Large intestine (tissue), 12 donors: ENCODE measurements at places on chromosomes 6 and 20.

DNA sequence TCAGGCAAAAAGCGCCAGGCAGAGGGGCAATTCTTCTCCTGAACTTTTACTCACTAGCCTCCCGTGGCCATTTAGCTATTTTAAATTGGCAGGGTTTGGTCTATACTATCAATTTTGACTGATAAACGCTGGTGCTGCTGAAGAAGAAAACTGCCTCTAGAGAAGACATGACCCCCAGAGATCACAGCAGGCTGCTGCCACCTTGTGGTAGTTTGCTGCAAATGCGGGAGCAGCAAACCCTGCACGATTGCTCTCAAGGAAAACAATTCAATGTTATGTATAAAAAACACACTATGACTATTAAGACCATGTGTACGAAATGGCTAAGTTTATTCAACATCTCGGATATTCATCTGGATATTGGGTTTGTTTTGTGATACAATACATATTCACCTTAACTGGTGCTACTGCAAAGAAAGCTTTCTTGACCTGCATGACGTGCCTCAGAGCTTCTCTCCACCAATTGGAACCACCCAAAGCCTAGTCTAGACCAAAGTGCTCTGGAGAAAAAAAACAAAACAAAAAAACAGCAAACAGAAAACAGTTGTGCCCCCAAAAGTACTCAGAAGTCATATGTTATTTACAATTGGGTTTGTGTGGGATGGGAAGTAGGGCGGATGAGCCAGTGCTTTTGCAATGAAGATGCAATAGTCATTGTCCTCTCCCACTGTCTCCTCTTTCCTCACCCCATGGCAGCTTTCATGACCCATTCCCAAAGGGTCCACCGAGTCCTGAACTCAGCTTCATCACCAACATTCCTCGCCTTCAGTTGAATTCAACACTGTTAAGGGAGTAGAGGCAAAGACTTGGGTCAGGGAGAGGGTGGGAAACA, 19.6 kb upstream of the IL17F start:
- DNase-seq = peak; percentile 27

DNA sequence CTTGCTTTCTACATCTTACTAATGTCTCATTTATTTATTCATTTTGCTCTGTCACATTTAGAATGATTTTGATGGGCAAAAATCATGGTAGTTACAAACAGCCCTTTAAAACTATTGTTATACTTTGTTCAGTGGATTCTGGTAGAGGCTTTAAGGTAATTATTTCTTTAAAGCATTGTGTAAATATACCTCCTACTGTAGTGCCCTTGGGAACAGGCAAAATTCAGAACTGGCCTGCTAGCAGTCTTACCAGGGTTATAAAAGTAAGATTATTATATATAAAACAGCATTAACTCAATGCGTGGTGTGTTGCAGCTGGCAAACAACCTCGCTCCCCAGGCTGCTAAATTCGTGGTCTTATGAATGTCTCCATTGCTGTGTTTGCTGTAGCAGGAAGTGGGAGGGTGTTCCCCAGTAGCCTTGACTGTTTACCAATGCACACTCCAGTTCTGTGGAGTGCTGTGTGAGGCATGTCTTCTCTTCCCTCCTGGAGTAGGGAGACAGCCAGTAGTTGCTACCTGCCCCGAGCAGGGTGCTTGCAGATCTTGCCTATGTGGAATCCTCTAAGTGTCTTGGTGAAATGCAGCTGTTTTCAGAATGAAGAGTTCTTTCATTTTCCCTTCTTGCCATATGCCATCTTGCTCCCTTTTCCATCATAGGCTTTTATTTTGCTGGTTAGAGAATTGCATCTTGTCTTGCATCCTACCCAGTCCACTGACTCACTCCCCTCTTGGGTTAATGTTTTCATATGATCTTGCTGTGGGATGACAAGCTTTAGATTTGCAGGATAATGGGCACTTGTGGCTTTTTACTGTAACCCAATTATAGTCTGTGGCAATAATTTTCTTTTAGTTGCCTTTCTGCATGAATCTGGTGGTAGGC, 45.3 kb downstream of the IGF2R start:
- DNase-seq = no peak

DNA sequence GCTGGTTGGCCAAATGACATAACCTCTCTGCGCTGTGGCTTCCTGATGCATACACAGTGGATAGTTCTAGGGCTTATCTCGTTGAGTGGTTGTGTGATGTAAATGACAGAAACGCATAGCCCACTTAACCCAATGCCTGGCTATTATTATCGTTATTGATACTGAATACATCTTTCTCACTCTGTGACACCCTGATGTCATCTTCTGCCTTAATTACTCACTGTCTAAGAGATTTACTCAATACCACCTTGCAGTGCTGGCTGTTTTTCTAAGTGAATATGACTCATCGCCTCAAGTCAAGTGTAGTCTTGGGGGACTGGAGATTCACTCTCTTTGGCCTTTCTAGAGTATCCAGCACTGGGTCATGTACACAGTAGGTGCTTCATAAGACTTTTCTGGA, 73.6 kb downstream of the NDUFAF5 start:
- no peak for DNase-seq

- no peak for DNase-seq
These were observed 49.7 kb downstream of the PROKR2 start for GRCh38 chr20:5267092-5267491.

GRCh38 chr6:63573899-63574553, 1.7 kb downstream of the LOC128125822 start:
- peak; percentile 78 for DNase-seq

DNA sequence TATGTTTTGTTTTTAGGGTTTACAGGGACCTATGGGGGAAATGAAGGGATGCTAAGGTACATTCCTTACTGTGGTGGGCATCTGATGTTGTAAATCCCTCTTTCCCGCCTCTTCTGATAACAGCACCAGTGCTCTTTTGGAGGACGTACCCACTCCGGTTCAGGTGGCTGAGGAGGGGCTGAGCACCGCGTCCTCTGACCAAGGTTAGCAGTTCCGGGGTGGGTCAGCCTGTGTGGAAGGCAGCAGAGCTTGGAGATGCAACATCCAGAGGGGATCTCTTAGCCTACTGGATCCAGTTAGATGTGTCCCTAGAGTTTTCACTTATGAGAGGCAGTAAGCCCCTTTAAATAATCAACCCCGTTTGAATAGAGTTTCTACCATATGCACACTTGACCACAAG, 135.3 kb upstream of the KCNG1 start:
- no peak for DNase-seq

GRCh38 chr6:158798311-158798710, 20.9 kb downstream of the EZR start:
- no peak for DNase-seq

DNA sequence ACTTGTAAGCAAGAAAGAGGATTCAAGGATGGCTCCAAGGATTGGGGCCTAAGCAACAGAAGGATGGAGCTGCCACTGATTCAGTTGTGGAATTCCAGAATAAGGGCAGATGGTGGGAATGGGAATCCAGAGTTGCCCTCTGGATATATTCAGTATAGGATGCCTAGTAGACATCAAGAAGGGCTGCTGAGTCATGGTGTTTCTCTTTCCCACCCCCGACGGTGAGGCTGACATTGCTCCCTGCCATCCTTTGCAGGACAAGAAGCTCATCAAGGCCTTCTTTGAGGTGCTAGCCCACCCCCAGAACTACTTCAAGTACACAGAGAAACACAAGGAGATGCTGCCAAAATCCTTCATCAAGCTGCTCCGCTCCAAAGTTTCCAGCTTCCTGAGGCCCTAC, 11.2 kb upstream of the ZNF76 start:
- DNase-seq = no peak
